ENCODE measurements at places on chromosomes 6 and 20. TPM values are rescaled to one million over a fixed set of nuclear protein-coding genes. Genes with fewer than 3 reads are reported as not detected.

The SLC22A1 gene
- total RNA-seq, result 0.75 TPM

The SLA2 gene
- 64.5 TPM for total RNA-seq

The TREML4 gene
- not detected for total RNA-seq

The TRIM10 gene
- total RNA-seq, result not detected

The LY6G5C gene
- 3.5 TPM for total RNA-seq

Measured in activated CD8-positive, alpha-beta memory T cell treated with anti-CD3 and anti-CD28 coated beads for 36 hours (primary cell).